ENCODE measurements at places on chromosomes 6 and 20. TPM values are rescaled to one million over a fixed set of nuclear protein-coding genes. Genes with fewer than 3 reads are reported as not detected.

- no peak for DNase-seq
These were observed 149.5 kb downstream of the BFSP1 start for GRCh38 chr20:17381724-17382123.

DNA sequence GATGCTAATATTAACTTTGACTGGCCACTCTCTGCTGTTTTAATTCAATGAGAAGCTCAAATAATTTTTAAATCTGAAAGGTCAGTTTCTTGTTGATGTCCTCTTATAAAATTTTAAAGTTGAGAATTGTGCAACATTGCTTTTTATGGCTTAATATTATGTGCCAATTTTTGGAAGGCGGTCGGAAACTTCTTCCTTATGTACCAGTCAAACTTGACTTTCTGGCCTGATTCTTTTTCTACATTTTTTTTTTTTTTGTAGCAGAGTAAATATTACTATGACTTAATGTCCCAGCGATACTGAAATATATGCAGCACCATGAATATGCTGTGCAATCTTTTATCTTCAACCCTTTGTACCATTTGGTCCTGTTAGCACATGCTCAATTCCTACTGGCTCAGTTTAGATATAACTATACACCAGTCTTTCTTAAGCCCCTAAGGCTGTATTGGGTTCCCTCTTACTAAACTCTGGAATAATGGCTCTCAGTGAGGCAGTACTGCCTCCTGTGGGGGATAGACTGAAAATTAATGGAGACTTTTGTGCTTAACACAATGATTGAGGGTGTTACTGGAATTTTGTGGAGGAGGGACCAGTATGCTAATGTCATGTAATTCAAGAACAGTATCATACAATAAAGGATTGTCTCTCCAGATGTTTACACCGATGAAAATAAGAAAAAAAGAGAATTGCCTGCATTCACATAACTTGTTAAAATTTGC is 156.4 kb upstream of the SYNCRIP start:
- no peak for DNase-seq

DNA sequence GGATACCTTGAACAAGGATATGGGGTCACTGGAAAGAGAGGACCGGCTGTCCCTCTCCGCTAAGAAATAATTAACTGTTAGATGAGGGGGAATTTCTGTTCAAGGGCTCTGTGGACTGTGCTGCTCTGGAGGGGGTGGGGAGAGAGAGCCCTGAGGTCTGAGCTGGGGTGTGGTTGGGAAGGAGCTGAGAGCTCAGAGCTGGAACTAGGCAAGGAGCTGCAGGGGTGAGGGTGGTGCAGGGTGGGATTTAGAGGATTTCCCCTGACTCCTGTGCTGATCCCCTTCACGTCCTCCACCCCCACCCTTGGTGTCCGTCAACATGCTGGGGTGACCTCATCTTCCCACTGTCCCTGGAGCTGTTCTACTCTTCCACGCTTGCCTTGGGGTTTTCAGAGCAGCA is 52.5 kb downstream of the HLA-A start:
- no peak for DNase-seq

OSBPL2 gene
- 42.4 TPM for total RNA-seq

ADGRF1 gene
- not detected for total RNA-seq

ZBP1 gene
- not detected for total RNA-seq

AIF1 gene
- 6.9 TPM for total RNA-seq

- DNase-seq, result no peak
These were observed 20.0 kb upstream of the CDYL start for GRCh38 chr6:4756247-4756646.

- no peak for DNase-seq
These were observed 8.0 kb upstream of the SNX3 start for GRCh38 chr6:108268845-108269244.

PRICKLE4 gene
- 0.41 TPM for total RNA-seq

DNA sequence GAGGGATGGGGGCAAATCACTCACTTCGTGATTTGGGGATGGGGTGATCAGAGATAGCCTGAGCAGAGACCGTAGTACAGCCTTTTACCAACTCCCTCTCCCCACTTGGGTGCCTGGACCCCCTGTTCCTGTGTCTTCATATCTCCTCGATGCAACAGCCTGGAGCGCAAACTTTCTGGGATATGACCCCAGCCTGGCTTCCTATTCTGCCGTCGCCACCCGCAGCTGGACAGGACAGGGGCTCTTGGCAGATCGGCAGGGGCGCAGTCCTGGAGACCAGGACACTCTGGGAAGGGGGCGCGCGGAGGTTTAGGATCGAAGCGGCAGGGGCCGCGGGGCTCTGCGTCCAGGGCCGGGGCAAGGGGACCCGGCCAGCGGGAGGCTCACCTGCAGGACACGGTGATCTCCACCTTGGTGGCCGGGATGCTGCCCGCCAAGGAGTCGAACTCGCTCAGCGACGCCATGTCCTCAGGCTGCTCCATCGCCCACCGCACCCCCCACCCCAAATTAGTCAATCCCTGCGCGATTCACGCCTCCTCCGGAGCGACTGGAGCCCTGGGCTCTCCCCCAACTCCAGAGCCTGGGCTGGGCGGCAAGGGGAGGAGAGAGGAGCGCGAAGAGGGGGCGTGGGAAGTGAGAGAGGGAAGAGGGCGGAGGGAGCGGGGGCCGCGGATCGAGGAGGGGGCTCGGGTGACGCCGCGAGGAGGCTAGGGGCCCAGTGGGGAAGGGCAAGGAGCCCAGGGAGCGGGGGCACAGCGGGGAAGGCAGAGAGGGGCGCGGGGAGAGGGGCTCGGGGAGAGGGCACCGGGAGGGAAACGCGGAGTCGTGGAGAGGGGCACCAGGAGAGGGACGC is at the start of gene CPNE5:
CPNE5 (minus strand) TSS at position 549 of the 853 bp plus-strand sequence; CDS start at position 482, 67 bp downstream.
- peak; percentile 22 for DNase-seq

- no peak for DNase-seq
These were observed 377.0 kb downstream of the BMP2 start for GRCh38 chr20:7144464-7144863.

TMEM170B gene
- 51.8 TPM for total RNA-seq

NRSN2 gene
- total RNA-seq, result 26.1 TPM

GRCh38 chr6:150269130-150269856 is 99.5 kb upstream of the IYD start:
- no peak for DNase-seq

GRCh38 chr6:137216106-137216505 is 3.1 kb downstream of the IFNGR1 start:
- DNase-seq, result no peak

- DNase-seq, result no peak
These were observed 3.7 kb downstream of the PRSS16 start for GRCh38 chr6:27251112-27251605.

GRCh38 chr20:50722424-50723155 is 8.8 kb upstream of the PARD6B start:
- no peak for DNase-seq

DNA sequence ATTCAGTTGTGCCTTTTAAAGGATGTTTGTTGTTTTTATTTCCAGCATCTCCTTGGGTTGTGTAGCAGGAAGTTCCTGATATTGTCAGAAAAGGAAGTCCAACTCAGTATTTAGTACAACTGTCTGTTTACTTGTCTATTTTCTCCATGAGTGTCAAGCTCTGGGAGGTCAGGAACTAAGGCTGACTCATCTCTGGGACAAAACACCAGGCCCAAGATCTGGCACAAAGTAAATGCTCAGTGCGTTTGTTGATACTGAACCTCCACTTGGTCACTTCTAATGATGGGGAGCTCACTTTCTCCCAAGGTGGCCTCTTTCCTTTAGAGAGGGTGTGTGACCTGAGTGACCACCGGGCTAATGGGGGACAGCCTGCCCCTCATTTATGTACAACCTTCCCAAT is 12.6 kb upstream of the PIGU start:
- no peak for DNase-seq

DNA sequence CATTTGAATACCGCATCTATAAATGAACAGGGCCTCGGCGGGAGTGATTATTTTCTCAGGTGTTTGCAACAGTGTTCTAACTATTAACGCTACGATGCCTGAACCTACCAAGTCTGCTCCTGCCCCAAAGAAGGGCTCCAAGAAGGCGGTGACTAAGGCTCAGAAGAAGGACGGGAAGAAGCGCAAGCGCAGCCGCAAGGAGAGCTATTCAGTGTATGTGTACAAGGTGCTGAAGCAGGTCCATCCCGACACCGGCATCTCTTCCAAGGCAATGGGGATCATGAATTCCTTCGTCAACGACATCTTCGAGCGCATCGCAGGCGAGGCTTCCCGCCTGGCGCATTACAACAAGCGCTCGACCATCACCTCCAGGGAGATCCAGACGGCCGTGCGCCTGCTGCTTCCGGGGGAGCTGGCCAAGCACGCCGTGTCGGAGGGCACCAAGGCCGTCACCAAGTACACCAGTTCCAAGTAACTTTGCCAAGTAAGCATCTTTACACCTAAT is 70.9 kb downstream of the HFE start:
- DNase-seq, result no peak

GRCh38 chr20:24762791-24763350 is 186.2 kb upstream of the CST7 start:
- no peak for DNase-seq

GRCh38 chr6:4023240-4023639 is 55.7 kb downstream of the FAM217A start:
- no peak for DNase-seq

CUL9 gene
- 22.0 TPM for total RNA-seq

DNA sequence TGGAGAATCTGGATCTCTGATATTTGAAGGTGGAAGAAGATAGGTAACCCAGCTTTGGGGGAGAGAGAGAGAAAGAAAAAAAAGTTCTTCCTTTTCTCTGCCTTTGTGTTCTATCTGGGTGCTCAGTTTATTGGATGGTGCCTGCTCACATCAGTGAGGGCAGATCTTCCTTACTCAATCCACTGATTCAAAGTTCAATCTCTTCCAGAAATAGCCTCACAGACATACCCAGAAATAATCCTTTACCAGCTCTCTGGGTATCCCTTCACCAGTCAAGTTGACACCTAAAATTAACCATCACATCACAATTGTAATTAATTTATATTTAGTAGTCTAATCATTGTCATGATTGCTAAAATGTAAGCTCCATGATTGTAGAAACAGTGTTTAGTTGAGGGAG is 189.1 kb downstream of the EPM2A start:
- no peak for DNase-seq

GRCh38 chr6:66065313-66065712 is 358.3 kb upstream of the EYS start:
- DNase-seq, result no peak

CLVS2 gene
- total RNA-seq, result 34.2 TPM

- no peak for DNase-seq
These were observed 49.5 kb upstream of the TULP4 start for GRCh38 chr6:158262755-158263154.

GRCh38 chr6:131383421-131384411 is 189.3 kb upstream of the ARG1 start:
- DNase-seq, result no peak

UBE2J1 gene
- 64.0 TPM for total RNA-seq

DNA sequence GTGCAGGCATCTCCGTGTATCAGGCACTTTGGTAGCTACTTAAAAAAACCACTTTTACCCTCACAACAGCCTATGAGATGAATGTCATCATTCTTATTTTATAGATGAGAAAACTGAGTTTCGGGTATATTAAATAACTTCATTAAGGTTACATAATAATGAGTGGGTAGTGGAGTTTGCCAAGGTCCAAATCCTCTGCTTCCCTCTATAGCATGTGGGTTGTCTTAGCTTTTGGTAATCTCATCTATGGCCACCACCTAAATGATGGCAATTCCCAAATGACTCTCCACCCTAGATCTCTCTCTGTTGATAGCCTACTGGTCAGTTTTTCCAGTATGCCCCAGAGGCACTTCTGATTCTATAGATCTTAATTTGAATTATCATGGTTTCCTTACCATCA is 3.7 kb upstream of the RNF144B start:
- DNase-seq, result no peak

PPP1R3G gene
- total RNA-seq, result 1.6 TPM

ID4 gene
- total RNA-seq, result 123 TPM

CCDC170 gene
- 0.41 TPM for total RNA-seq

DNA sequence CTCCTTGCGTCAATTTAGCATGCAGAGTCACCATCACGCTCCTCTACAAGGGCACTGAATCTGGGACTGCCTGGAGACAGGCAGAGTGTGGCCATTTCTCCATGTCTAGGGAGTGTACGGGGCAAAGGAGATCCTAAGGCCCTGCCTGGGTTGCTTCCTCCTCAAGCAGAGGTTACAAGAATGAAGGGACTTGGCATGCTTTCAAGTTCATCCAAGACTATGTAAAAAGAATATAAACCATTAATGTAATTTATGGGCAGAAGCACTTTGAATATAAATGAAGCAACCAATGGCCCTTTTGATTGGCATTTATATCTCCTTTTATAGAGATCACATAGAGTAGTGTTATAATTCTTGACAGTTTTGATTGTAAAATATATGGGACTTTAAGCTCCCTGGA is 137.5 kb downstream of the BTBD3 start:
- no peak for DNase-seq

GRCh38 chr6:37960139-37960935 is 140.8 kb downstream of the ZFAND3 start:
- DNase-seq, result no peak

- no peak for DNase-seq
These were observed 94.4 kb downstream of the CD83 start for GRCh38 chr6:14212020-14212419.

DNA sequence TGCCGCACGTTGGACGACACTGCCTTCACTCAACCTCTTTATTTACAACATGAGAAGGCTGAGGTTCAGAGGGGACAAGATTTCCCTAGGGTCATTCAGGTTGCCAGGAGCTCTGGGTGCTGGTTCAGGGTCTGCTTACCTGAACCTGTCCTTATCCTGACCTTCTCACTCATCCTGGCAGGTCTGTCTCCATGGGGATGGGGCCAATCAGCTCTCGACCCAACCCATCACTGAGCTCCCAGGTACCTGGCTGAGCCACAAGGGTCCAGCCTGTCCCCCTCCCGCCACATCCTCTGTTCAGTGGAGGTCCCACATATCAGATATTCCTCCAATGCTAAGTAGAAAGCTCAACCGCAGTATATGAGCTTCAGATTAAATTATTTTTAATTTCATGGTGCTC is 225.6 kb downstream of the ANKRD60 start:
- no peak for DNase-seq

- DNase-seq, result no peak
These were observed 10.2 kb upstream of the EEF1A2 start for GRCh38 chr20:63509088-63509564.

DNA sequence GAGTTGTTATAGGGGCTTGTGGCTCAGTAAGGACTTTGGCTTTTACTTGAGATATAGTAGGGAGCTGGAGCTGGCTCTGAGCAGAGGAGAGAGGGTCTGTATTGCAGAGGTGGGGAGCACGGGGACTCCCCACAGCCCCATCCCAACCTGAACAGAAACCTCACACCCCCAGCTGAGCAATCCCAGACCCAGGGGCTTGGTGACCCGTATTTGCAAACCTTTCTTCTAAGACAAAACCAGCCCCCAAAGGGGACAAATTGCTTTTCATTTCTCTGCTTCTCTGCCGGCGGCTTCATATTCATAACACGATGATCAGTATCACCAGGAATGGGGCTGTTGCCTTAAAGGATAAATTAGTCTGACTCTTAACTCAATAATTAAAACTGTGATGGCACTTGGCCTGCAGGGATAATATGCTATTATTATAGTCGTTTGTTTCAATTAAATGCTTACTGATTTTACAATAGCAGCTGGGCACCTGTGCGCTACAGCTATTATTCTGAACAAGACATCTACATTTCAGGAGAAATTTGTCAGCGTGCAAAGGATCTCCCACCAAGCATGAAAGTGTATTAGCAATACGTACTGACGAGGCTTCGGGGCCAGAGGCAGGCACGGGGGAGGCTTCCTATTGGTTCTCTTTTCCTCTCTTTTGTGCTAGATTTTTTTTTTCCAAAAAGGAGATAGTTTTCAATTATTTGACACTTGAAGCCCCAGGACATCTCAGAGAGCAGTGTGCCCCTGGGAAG is 118.1 kb downstream of the TOX2 start:
- DNase-seq, result no peak

WFDC5 gene
- not detected for total RNA-seq

VSX1 gene
- not detected for total RNA-seq

Data from frontal cortex (tissue), 4 donors.